K562 (cell line): ENCODE measurements at places on chromosomes 1 and 21. TPM values are rescaled to one million over a fixed set of nuclear protein-coding genes. Genes with fewer than 3 reads are reported as not detected.

The MYBPH gene
- polyA plus RNA-seq, result 0.13 TPM in 1 of 2 replicates, not detected in the other

GRCh38 chr1:116256286-116256649 lies 116.8 kb upstream of the ATP1A1 start:
- DNase-seq, result no peak

DNA sequence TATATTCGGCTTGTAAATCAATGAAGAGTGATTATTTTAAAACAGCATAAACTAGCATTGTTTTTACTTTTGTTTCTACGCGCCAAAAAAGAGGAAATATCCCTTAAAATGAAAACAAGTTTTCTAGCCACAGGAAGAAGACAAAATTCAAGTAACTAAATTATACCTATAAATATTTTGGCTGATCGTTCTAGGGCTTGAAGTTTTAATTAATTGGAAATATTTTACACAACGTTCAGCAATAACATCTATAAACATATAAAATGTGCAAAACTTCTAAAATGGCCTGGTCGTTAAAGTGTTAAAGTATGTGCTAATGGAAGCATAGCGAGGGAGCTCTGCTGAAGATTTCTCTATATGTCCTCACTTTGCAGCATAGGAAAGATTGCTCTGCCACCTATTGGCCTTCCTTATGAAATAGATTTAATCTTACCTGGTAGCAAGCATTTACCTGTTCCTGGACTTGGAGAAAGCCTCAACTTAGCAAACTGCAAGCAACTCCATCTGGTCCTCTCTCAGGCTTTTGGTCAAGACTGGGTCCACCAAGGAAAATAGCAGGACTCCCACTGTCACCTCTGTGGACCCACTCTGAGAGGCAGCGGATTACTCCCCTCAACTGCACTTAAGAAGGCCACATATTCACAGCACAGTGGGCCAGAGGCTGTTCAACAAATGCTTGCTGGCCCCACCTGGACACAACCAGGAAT lies 351.3 kb upstream of the RUNX1 start:
- peak; percentile 18 for DNase-seq

GRCh38 chr1:202134645-202135172 lies 9.8 kb downstream of the ARL8A start:
- no peak for DNase-seq

The ISG15 gene
- 50.8 and 56.1 TPM in 2 replicates for polyA plus RNA-seq

- peak; percentile 54 for DNase-seq
These were observed 3.2 kb upstream of the THEMIS2 start for GRCh38 chr1:27868932-27869718.

The CAMK1G gene
- polyA plus RNA-seq, result not detected in 2 replicates

DNA sequence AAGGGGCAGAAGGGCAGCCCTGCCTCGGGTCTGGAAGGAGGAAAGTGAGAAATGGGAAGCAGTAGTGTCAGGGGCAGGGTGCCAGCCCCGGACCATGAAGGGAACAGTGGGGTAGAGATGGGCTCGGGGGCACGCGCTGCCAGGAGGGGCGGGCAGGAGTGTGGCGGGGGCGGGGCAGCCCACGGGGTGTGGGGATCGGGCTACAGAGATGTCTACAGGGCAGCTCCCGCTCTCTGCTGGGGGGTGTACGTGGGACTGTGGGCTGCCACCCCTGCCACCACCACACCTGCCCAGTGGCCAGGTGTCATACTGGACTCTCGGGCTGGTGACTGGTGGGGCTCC lies 7.4 kb downstream of the ARHGEF16 start:
- no peak for DNase-seq

DNA sequence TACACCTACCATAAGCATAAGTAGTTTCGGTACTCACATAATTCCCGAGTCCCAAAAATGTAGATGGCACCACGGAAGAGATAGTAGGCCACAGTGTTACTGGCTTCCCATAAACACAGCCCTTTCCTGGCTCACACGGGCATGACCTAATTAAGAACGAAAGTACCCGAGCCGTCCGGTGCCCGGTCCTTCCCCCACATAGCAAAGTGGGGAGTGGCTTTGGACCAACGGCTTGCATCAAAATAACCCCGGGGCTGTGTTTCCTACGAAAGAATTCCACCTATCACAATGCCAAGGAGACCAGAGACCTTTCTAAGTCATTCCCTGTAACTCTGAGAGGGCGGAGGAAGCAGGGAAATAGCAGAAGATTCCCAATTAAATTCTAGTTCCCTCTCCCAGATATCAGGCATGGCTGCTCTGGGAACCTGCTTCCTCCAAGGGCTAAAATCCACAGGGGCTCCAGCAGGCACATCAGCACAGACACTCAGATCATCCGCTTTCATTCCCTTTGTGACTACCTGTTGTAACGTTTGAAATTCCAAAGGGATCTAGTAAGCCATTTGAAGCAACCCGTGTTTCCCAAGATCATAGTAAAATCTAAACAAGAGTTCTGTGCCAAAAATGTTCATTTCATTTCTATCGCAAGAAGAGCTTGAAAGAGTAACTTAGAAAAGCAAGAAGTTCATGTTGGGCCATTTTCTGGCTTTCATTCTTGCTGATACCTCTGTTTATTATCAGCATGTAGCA lies at the start of gene TMPRSS3:
Gene TMPRSS3 (minus strand): TSS at position 148 of the 747 bp plus-strand sequence. CDS start 635 bp downstream, outside the sequence.
- no peak for DNase-seq

GRCh38 chr1:87696483-87696882 lies 367.8 kb downstream of the LMO4 start:
- DNase-seq, result no peak

- no peak for DNase-seq
These were observed 110.3 kb downstream of the MRPL39 start for GRCh38 chr21:25496825-25497482.

The GORAB gene
- polyA plus RNA-seq, result 7.5 and 8.6 TPM in 2 replicates
